ENCODE measurements at places on chromosomes 11 and 22. TPM values are rescaled to one million over a fixed set of nuclear protein-coding genes. Genes with fewer than 3 reads are reported as not detected.

The SLC7A4 gene
- total RNA-seq = 2.7 TPM

The POLD4 gene
- total RNA-seq = 70.7 TPM

DNA sequence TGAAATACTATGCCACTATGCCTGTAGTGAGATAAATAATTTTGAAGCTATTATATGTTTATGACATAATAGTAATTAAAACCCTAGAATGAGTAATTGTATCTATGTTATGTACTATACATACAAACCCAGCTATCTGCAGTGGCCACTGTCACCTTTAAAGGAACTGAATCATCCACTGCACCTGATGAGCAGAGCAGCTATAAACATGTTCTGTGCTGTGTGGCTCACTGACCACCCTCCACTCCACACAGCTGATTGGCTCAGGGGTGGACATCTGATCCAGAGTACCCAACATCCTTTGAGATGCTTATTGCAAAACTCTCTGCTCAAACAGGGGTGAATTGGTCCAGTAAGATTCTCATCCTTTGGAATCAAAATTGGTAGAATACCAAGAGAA lies 19.2 kb upstream of the RRAS2 start:
- DNase-seq = no peak

The RNF215 gene
- 34.2 TPM for total RNA-seq

DNA sequence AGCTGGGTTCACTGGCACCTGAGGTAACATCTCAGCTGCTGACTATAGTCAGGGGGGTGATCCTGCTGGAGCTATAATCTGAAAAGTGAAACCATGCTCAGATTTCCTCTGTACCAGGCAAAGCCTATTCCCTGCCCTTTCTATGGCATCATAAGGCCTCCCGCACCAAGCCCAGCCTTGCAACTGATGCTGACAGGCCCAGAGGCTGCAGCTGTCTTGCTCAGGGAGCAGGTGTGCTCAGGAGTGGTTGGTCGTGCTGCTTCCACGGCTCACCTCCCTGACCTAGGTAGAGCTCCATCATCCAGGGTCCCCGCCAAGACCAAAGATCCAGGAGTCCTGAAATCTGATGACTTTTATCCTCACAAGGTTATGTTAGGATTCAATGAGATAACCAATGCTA lies 121.7 kb downstream of the FEZ1 start:
- DNase-seq = no peak

DNA sequence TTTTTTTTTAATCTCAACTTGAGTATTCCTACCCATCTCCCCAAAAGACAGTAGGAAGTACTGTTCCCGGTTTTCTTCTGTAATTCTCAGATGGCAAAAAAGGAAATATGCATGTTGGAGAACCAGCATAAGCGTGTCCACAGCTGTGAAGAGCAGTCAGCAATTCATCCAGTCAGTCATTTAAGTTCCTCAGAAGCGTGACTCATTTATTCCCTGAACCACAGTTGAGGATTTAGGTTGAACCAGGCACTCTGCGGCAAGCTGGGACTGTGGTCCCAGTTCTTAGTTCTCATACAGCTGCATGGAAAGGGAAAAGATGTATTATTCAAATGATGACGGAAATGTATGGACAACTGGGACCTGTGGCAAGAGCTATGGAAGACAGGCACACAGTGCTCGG lies 61.0 kb upstream of the MYO18B start:
- DNase-seq = no peak

All from kidney epithelial cell (primary cell).